AG08395 (cell line): ENCODE measurements at places on chromosomes 4 and X.

DNA sequence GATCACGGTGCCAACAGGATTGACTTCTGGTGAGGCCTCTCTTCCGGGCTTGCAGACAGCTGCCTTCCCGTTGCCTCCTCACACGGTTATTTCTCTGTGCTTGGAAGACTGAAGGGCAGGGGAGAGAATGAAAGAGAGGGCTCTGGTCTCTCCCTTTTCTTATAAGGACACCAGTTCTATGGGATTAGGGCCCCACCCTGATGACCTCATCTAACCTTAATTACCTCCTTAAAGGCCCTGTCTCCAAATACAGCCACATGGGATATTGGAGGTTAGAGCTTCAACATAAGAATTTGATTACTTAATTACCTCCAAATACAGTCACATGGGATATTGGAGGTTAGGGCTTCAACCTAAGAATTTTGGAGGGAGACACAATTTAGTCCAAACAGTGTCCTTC is 46.5 kb downstream of the EVC start:
- DNase-seq, result no peak

DNA sequence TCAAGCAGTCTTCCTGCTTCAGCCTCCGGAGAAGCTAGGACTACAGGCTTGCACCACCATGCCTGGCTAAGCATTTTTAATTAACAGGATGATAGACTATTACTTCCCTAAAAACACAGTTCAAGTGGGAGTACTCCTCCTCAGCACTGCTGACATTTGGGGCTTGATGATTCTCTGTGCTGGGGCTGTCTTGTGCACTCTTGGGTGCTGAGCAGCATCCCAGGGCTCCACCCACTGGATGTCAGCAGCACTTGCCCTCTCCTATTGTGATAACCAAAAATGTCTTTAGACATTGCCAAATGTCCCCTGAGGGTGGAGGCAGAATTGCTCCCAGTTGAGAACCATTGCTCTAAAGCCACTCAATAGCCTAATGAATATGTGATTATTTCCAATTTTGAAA is 60.4 kb downstream of the CLCN4 start:
- no peak for DNase-seq

DNA sequence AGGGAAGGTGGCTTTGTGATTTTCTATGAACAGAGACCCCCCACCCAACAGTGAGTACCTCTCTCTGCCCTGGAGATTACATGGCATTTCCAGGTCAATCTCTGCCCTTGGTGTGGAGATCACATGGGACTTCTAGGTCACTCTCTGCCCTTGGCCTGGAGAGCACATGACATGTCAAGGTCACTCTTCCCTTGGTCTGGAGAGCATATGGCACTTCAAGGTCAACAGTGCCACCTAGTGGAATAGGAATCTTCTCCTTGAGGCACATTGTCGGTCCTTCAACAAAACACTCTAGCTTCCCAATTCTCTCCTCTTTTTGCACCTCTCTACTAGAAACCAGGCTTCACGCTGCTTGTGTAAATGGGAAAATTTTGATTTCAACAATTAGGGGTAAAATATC is 66.2 kb upstream of the TACR3 start:
- peak; percentile 1 for DNase-seq

DNA sequence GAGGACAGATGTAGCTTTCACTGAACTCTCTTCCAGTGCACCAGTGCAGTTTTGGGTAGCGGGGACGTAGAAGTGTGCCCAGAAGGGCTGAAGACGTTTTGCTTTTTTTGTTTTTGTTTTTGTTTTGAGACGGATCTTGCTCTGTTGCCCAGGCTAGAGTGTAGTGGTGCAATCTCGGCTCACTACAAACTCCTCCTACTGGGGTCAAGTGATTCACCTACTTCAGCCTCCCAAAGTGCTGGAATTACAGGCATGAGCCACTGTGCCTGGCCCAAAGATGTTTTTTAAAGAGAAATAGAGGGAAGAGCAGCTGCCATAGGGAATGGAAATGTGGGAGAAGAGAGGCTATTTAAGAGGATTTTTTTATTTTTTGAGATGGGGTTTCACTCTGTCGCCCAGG is 74.4 kb upstream of the ACSL1 start:
- DNase-seq, result no peak

DNA sequence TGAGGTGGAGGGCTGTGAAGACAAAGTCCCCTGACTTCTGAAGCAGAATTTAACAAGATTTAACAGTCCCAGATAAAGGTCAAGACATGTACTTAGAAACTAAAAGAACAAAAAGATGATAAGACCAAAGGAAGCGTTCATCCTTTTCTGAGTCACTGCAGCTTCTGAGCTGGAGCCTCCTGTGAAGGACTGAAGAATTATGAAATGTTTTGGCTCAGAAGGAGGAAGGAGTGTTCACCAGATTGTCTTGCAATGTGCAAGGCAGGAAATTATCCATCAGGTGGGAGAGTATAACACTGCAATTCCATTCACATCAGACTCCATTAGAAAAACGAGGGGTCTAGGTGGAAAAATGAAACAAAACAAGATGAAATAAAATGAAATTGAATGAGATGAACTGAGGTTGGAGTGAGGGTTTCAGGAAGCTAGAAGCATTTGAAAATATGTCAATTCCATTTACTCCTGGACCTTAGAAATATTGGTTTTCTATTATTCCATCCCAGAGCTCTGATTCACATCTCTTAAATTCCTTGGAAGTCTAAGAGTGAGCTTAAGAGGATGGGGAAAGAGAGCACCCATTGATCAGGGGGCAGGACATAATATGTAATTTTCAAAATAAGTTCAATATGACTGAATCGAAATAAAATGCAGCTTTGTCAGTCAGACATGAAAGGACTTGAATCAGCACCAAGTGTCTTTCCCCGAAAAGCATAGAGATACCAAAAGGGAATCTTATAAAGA is 186.1 kb upstream of the LNX1 start:
- DNase-seq, result peak; percentile 81
